ENCODE measurements at places on chromosomes 12 and 14.
A peak's percentile ranks its signal among the peaks of the same experiment; 100 is the strongest.

GRCh38 chr12:79955561-79955960 is 20.7 kb upstream of the PPP1R12A start:
- no peak for ATAC-seq

GRCh38 chr12:32533971-32534590 is 134.7 kb downstream of the FGD4 start:
- no peak for ATAC-seq

GRCh38 chr12:94240171-94240570 is 91.8 kb downstream of the PLXNC1 start:
- ATAC-seq: no peak

GRCh38 chr12:109631751-109632150 is 58.2 kb downstream of the MVK start:
- no peak for ATAC-seq

DNA sequence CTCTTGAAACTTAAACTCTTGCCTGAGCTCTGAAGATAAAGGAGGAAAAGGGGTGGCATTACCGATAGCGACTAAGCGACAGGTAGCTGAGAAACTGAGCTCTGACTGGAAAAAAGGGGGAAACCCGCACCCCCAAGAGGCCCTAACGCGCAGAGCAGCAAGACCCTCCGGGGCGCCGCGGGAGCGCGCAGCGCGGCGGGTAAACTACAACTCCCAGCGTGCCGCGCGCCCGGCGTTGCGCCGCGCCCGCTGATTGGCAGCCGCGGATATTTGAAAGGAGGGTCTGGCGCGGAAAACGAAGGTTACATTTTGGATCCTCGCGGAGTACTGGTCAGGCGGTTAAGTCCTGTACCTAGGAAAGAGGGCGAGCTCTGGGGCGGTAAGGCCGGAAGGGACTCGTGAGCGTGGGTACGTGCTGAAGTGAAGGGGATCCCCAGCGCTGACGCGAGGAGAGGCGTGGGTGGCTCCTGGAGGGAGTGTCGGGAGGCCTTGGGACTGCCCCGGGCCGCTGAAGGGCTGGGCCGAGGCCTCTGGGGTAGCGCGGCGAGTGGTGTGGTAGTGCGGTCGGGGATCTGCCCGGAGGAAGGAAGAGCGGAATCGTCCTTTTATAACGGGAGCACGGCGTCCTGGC is at the start of gene ESPL1:
ESPL1 (plus strand) TSS at position 301 of the 631 bp plus-strand sequence. CDS start 468 bp downstream, outside the sequence.
- peak; percentile 91 for ATAC-seq

- no peak for ATAC-seq
These were observed 383.4 kb downstream of the KCNH5 start for GRCh38 chr14:62661818-62662217.

DNA sequence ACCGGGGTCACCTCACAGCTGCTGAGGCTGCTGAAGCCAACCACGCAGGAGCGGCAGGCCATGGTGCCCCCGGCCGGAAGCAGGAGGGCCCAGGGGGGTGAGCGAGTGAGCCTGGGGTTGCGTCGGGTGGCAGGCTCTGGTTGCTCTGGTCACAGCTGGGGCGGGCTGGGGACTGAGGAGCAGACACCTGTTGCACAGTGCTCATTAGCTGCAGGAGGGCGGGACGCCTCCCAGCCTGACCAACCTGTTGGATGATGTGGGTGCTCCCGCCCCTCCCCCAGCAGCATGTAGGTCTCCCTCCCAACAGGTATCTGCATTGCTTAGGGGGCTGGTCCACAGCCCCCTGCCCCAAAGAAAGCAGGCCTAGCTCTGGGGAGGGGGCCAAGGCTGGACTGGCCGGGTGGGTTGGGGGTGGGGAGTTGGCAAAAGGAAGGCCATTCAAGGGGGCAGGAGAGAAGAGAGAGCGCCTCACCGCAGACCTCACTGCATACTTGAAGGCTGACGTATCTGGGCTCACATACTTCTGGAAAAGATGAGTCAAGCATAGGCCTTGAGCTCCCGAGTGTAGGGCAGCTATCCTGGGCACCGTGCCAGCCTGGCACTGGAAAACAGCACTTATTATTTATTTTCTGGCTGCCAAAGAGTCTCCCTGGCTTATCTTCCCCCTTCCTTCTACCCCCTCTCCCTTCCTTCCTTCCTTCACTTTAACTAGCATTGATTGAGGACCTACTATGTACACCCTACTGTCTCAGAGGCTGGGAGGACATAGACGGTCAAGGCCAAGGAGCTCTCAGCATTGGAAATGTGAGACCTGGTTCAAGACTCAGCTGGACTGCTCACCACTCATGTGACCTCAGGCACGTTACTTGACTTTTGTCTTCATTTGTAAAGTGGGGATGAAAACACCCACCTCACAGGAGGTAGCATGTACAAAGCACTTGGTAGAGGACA is at the start of gene KRT80:
KRT80 (minus strand) TSS at position 174 of the 951 bp plus-strand sequence; CDS start at position 62, 112 bp downstream.
- ATAC-seq: peak; percentile 84

DNA sequence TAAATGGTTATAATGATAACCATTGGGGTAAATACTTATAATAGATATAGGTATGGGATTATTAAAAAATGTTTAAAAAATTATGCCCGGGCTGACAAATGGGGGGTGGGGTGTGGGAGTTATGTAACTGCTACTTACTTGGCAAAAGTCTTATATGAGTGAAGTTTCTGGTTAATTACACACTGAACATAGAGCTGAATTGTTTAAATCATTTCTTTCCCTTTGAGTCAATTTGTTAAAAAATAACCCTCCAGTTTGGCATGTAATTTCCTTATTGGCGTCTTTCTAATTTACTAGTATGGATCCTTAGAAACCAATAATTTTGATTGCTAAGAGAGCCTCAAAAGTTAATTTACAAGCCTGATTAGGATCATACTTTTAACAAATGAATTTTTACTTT is 16.7 kb downstream of the PAH start:
- ATAC-seq: no peak

GRCh38 chr14:68562911-68563250 is 230.0 kb downstream of the ZFP36L1 start:
- no peak for ATAC-seq

DNA sequence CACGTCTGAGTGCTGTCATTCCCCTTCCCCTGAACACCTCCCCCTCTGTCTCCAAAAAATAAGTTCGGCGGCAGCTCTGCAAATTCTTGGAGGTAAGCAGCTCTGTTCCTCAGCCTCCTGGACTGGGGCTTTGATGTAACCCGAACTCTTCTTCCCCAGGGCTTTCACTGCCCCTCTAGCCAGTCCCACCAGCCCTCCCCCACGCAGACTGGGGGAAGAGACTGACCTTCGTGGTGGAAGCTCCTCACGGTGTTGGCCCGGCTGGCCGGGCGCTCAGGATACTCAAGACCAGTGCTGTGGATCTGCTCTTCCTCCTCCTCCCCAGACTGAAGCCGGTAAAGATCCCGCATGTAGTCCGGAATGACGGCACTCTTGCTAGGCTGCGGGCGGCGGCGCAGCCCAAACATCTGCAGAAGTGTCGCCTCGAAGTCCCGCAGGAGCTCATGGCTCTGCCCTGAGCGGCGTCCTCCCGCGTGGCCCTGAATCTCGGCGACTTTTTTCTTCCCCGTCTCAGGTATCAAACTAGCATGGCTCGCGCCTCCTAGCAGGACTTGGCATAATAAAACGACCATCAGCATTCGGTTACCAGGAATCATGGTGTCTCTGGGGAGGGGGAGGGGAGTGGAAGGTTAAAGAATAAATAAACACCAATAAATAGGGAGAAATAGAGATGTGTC is 4.9 kb downstream of the BMP4 start:
- no peak for ATAC-seq

DNA sequence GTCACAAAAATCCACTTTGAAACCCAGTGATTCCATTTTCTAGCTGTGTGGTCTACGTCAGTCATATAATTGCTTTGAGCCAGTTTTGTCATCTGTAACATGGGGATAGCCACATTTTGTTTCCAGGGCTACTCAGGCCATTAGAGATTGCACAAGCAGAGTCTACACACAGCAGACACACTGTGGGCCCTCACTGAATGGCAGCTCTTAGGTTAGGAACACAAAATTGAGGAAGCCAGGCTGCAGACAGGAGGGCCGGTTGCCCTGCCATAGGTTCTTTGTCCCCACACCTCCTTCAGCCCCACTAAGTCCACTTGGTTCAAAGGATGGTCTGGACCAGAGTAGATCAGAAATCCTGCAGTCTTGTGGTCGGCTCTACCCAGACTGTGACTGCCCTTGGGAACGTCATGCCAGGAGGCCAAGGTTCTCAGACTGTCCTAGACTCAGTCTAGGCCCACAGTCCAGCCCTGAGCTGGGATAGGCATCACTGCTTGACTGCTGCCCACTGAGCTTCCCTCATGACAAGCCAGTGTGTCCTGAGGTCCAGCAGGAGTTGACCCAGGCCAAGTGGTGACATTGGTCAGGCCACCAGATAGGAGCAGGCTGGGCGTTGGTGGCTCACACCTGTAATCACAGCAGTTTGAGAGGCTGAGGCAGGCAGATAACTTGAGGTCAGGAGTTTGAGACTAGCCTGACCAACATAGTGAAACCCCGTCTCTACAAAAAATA is 3.8 kb upstream of the MYH7 start:
- no peak for ATAC-seq

- ATAC-seq: peak; percentile 81
These were observed 9.7 kb upstream of the ERC1 start for GRCh38 chr12:981176-981828.

DNA sequence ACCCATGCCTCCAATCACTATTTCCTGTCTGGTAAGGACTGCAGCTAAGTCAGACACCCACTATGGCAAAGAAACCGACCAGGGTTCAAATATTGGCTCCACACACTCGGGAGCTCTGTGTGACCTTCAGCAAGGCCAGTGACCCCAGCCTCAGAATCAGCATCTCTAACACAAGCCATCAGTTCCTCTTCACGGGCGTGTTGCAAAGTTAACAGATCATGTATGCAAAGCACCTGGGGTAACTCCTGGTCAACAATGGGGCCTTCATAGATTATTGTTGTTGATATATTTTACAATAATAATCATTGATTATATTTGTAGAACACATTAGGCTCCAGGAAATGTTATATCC is 6.2 kb upstream of the FAM222A start:
- no peak for ATAC-seq

DNA sequence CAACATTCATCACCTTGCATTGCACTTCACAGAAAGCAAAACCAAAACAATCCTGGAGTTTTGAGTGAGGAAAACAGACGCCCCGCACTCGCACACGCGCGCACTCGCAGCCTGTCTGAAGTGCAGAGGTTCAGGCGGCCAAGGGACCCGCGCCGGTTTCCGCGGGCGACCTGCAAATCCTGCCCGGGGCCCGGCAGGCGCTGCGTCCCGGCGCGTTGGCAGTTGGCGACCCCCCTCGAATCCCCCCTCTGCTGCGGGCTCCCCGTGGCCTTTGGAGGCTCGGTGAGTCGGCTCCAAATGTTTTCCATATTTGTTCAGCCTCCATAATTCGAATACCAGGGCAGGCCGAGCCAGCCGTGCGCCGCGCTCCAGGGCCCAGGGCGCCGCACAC is at the start of gene SSPN:
SSPN (plus strand) TSS at position 324 of the 391 bp plus-strand sequence. CDS start 100 bp downstream, outside the sequence.
- no peak for ATAC-seq

DNA sequence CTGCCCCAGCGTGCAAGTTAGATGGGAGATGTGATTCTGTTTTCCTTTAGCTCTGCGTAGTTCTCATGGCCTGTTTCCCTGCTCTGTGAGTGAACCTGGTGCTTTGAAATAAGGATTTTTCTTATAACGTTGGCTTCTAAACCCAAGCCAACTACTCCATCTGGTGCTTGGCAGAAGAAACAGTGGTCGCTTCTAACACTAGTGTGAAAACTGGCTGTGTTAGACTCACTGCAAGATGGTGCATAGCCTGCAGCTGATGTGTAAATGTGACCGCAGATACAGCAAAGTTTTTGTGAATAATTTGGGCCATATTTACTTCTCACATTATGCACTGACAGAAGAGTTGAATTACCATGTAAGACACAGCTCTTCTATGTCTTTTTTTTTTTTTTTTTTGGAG is 12.2 kb downstream of the GTF2H3 start:
- no peak for ATAC-seq

GRCh38 chr12:3421191-3421978 is 69.6 kb upstream of the PRMT8 start:
- ATAC-seq: no peak

DNA sequence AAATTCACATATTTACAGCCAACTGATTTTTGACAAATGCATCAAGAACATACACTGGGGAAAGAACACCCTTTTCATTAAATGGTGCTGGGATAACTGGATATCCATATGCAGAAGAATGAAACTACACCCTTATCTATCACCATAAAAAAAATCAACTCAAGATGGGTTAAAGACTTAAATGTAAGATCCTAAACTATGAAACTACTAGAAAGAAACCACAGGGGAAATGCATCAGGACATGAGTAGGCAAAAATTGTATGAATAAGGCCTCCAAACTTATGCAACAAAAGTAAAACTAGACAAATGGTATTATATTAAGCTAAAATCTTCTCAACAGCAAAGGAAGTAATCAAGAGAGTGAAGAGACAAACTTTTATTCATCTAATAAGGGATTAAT is 242.6 kb downstream of the CPNE8 start:
- no peak for ATAC-seq

- peak; percentile 97 for ATAC-seq
These were observed 23.5 kb upstream of the INF2 start for GRCh38 chr14:104665657-104666522.

GRCh38 chr14:52043690-52044089 is 25.2 kb downstream of the NID2 start:
- ATAC-seq: peak; percentile 63

DNA sequence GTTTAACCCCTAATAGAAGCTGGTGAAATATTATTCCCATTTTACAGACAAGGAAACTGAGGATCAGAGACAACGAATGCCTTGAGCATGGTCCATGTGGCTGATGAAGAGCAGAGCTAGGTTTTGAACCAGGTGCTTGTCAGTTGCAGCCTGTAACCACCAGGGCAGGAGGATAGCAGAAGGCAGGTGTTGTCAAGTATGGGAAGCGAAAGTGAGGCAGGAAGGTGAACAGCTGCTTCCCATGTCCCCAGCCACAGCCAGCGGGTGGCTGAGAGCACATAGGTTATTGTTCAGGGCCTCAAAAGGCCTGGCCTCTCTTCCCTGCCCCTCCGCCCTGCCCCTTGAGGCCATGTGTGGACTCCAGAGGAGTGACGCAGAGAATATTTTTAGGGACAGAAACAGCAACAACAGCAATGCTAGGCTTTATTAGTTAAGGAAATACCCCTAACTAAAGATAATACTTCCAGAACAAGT is 39.6 kb downstream of the IQSEC3 start:
- ATAC-seq: no peak

- peak; percentile 85 for ATAC-seq
These were observed 12.1 kb downstream of the SYNE3 start for GRCh38 chr14:95504135-95505029.

DNA sequence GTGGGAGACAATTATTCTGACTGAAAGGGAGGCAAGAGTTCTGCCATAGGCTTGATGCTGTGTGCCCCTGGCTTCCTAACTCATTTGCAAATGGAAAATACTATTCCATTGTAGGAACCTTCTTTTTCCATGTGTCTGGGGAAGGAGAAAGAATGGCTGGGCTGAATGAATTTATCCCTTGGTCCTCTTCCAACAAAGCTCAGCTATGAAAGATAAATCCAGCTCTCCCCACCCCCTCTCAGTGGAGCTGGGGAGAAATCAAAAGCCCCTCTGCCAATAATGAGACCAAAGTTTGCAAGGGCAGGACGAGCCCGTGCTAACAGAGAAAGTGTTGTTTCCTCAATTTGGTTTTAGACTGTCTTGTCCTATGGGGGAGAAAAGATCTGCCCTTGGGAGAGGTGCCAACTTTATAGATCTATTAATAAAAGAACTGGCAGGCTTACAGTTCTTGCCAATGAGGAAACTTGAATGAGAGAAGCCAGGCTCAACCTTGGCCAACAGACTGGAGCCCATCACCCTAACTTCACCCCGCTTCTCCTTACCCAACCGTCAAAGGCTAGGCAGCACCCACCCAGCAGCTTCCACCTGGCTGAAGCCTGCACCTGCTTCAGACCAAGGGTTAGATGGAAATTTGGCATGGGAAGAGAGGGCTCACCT is 8.9 kb upstream of the TCL1B start:
- no peak for ATAC-seq

Data from activated T-helper 17 cell treated with anti-CD3 and anti-CD28 coated beads, Interleukin-2, amount 50 U/mL, for 72 hours (primary cell).